Adipocyte (in vitro differentiated cells): ENCODE measurements at places on chromosomes 13 and 19.
A peak's percentile ranks its signal among the peaks of the same experiment; 100 is the strongest.

DNA sequence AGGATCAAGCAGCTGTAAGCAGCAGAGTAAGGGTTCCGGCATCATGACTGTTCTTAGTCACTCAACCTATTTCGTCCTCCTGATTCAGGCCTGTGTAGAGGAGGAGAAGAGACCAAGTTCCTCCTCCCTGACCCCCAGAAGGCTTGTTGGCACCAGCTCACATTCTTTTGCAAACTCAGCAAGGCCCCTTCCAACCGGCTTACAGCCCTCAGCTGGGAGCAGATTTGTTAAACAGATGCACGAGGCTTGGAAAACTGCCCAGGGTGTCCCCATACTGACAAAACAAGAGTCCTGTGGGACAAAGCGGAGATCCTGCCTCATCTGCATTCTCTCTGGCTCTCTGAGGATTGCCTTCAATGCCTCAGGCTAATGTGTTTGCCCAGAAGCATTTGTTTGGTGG, 113.2 kb upstream of the SOX21 start:
- DNase-seq: peak; percentile 26

DNA sequence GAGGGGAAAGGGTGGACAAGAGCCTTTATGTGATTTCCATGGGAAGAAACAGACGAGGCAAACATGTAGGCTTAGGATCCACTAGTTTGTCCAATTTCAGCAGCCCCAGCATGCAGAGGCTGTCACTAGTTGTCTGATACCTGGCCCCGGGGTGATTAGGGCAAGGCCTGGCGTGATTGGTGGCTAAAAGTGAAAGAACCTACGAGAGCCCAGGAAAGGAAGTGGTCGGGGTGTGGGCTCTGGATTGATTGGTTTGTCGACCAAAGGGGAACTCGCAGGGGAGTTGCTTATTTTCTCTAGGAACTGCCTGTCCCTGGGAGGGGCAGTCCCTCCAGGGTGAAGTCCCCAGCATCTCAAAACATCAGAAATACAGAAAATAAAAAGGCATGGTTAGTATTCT, 64.2 kb upstream of the UQCRFS1 start:
- DNase-seq: no peak

- peak; percentile 59 for DNase-seq
These were observed 555 bp downstream of the SAMD4B start for GRCh38 chr19:39342647-39343305.

- no peak for DNase-seq
These were observed 211.3 kb downstream of the PCCA start for GRCh38 chr13:100300243-100300642.

DNA sequence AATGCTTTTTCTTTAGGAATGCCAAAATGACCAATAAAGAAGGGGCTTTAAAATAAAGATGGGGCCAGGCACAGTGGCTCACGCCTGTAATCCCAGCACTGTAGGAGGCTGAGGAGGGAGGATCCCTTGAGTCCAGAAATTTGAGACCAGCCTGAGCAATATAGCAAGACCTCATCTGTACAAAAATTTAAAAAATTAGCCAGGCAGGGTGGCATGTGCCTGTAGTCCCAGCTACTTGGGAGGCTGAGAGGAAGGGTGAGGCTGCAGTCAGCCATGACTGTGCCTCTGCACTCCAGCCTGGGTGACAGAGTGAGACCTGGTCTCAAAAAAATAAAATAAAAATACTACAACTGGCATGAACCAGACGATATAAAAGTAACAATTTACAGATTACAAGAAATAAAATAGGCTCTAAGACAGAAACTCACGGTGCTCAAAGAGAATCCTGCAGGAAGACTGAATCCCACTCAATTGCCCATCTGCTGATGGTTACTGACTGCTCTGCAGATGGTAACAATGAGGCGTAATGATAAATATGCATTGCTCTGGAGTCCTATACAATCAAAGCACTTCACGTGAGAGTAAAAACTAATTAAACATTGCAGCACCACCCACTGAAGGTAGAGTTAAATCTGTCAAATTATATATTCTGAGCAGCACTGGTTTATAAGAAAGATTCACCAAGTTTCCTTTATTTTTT, 93.2 kb downstream of the LHFPL6 start:
- no peak for DNase-seq

- DNase-seq: peak; percentile 20
These were observed 109.5 kb downstream of the PDS5B start for GRCh38 chr13:32695602-32696250.

GRCh38 chr13:72430923-72431322, 296.5 kb downstream of the MZT1 start:
- no peak for DNase-seq

GRCh38 chr13:87080100-87080779, 590.9 kb upstream of the SLITRK5 start:
- no peak for DNase-seq

DNA sequence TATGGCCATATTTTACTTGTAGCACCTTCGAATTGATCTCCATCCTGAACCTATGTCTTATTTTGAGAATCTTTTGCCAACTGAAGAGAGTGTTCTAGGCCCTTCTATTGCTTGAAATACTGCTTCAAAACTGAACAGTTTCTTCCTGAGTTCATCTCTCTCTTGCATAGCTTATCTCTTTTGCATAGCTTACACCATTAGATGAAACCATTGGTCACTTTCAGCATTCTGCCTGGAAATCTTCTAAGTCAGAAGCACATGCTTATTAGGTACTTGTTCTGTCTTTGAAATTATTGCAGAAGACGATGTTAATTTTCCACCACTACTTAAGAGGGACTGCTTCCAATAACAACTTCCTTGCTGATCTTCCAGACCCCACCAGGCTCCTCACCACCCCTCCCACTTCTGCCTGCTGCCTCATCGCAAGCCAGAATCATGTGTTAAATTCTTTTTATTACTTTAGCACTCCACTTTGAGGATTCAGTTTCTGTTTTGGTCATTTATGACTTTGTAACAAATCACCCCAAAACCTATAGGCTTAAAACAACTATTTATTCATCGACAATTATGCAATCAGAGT, 122.4 kb upstream of the MAB21L1 start:
- no peak for DNase-seq

DNA sequence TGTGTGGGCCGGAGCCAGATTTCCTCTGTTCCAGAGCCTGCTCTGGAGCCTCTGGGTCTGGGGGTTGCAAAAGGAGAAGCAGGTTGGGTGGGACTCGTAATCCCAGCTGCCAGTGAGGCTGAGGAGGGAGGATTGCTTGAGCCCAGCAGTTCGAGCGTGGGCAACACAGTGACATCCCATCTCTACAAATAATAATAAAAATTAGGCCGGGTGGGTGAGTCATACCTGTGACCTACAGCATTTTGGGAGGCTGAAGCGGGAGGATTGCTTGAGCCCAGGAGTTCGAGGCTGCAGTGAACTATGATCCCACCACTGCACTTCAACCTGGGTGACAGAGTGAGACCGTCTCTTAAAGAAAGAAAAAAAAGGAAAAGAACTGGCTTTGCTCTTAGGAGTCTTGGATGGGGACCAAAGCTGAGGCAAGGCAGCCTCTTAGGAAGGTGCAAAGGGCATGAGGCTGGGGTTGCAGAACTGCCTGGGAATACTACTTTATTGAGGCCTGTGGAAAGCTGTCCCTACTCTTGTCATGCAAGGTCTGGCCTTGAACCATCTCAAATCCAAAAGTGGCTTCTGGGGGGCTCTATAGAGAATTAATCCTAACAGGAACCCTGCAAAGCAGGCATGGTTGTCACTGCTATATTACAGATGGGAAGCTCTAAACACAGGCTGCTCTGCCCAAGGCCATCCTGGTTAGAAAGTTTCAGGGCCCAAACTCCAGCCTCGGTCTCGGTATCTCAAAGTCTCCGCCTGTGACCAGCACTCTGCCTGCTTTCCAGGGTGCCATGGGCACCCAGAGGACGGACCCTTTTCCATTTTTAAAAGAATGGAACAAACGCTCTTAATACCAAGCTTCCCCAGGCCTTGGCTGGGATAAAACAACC, 880 bp upstream of the C19orf12 start:
- no peak for DNase-seq

DNA sequence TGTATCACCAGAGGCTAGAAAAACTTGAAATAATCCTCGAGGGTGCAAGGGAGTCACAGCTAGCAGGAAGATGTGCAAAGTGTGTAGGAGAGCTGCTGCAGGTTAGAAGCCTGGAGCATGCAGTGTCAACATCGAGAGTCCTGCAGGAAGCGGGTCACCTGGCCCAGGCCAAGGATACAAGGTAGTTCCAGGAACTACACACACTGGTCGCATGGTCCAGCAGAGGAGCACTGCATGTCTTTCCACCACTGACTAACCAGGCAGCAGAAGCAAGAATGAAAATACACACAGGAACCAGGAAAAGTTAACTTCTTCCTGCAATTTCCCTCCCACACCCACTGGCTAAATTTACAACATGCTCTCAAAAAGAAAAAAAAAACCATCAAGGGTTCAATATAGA, 36.0 kb upstream of the MIR17HG start:
- DNase-seq: no peak

- DNase-seq: no peak
These were observed 36.8 kb upstream of the C1QTNF9 start for GRCh38 chr13:24272452-24273161.

GRCh38 chr13:28753208-28753892, 34.6 kb upstream of the SLC46A3 start:
- peak; percentile 96 for DNase-seq

GRCh38 chr13:30895773-30896172, 10.3 kb upstream of the MEDAG start:
- DNase-seq: peak; percentile 95

DNA sequence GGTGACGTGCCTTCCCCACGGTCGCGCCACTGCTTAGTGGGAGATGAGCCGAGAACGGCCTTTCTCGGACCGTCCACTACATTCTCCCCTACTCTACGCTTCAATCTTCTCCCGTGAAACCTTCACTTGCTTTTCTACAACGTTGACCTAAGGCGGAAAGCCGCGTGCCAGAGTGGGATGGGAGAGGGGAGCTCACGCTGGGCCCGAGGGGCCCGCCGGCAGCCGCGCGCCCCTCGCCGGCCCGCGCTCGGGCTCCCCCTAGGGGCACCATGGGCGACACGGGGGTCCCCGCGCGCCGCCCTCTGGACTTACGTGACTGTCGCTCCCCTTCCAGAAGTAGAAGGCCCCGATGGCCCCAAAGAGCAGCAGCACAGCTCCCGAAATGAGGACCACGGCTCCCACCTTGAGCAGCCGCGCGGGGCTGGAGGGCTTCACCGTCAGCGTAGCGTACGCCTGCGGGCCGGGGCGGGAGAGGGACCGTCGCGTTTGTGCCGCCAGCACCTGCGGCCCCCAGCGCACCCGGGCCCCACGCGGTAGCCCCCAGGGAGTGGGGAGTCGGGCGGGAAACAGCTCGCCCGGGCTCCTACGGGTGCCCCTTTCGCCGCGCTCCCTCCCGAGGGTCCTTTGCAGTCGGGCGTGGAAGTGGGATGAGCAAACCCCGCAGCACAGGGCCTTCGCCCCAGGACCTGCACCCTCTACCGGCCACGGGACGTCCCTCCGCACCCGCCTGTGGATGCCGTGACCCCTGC, 727 bp downstream of the CNMD start:
- peak; percentile 2 for DNase-seq

- DNase-seq: peak; percentile 94
These were observed 63.9 kb downstream of the LATS2 start for GRCh38 chr13:20997301-20998161.

DNA sequence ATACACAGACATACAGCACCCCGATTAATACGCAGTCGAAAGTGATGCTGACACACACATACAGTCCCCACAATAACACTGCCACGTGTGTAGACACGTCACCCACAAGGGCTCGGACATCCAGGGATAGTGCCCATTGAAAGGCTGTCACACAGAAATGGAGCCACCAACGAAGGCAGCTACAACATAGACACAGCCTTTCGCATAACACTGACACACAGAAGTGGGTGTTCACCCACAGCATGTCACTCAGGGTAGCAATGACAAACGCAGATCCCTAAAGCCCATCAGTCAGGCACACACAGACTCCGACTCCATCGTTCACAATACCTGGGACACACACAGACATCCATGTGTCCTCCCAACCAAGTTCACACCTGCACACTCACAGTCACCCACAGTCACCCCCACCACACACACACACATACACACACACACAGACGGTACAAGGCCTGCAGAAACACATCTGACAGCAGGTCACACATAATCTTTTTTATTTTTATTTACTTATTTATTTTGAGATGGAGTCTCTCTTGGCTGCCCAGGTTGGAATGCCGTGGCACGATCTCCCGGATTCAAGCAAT, 10.4 kb upstream of the NANOS3 start:
- no peak for DNase-seq

DNA sequence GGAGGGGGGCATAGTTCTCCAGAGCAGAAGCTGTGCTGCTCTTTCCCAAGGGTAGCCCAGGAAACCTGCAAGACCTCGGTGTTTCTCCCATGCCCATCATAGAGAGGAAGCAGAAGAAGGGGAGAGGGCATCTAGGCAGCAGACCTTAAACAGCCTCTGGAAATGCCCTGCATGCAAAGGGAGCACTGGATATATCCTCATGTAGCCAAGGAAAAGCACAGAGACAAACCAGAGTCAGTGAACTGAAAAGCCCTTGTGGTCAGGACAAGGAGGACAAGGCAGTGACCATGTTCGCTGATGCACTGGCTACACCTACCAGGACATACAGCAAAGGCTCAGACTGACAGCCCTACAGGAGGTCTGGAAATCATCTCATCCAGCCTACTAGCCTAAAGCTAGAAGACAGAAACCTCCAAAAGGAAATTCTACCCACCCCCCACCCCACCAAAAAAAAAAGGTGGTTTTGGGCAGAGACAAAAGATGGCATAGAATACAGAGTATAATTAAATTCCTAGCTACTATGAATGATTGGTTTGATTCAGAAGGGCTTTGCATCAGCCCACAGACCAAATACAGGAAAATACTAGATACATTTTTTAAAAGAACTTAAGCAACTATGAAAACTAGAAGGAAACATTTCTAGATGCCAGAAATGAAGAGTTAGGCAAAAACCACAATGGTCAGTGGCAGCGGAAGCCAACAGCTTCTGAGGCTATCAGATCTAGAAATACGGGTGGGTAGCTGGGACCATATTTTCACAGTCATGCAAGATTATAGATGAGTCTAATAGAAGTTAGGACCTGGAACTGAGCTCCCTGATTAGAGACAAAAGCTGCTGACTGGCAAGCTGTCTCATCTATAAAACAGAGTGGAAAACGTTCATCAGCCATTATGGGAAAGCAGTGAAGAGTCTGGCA, 4.4 kb upstream of the TBC1D4 start:
- no peak for DNase-seq

DNA sequence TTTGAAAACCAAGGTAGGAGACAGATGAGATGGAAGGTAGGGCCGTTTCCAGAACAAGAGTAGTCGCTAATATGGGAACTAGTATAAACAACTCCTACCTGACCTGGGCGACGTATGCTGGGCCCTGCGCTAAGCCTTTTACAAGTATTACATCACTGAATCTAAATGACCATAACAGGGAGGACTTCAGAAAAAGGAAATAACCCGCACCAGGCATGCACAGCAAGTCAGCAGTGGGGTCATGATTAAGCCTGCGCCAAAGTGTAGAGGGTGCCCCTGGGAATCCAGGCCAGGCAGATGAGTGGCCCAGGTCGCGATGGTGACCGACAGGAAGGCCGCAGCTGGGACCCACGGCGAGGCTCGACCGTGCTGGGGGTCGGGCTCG, 613 bp downstream of the ATP13A1 start:
- DNase-seq: no peak
